Activated naive CD8-positive, alpha-beta T cell treated with anti-CD3 and anti-CD28 coated beads for 36 hours (primary cell): ENCODE measurements at places on chromosomes 13 and 19. TPM values are rescaled to one million over a fixed set of nuclear protein-coding genes. Genes with fewer than 3 reads are reported as not detected.

GRCh38 chr19:13149628-13150186 lies 468 bp downstream of the STX10 start:
- peaks cover 22% of the 10 kb centered on the region for H3K4me1 ChIP-seq
- H3K27ac ChIP-seq: peak overlapping the region; percentile 98
- H3K27me3 ChIP-seq: peaks cover 13% of the 10 kb centered on the region

DNA sequence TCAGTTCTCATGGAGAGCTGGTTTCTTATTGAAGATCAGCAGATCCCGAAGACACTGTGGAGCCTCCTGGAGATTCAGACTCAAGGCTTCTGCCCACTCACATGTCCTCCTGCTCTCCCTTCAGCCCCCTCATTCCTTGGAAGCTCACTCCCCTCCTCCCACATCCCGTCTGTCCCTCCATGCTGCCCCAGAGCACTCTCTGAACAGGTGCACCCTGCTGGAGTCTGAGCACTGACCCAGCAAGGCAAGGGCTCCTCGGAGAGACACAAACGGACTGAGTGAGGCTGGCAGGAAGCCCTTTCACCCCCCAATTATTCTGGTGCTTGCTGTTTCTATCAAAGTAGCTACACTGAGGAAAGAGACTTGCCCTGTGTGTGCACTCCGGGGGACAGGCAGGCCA lies 374.0 kb downstream of the UQCRFS1 start:
- no peak overlapping the region for H3K27ac ChIP-seq
- H3K27me3 ChIP-seq: no peaks in the 10 kb centered on the region
- no peaks in the 10 kb centered on the region for H3K36me3 ChIP-seq
- no peak overlapping the region for H3K4me3 ChIP-seq
- no peaks in the 10 kb centered on the region for H3K4me1 ChIP-seq

DNA sequence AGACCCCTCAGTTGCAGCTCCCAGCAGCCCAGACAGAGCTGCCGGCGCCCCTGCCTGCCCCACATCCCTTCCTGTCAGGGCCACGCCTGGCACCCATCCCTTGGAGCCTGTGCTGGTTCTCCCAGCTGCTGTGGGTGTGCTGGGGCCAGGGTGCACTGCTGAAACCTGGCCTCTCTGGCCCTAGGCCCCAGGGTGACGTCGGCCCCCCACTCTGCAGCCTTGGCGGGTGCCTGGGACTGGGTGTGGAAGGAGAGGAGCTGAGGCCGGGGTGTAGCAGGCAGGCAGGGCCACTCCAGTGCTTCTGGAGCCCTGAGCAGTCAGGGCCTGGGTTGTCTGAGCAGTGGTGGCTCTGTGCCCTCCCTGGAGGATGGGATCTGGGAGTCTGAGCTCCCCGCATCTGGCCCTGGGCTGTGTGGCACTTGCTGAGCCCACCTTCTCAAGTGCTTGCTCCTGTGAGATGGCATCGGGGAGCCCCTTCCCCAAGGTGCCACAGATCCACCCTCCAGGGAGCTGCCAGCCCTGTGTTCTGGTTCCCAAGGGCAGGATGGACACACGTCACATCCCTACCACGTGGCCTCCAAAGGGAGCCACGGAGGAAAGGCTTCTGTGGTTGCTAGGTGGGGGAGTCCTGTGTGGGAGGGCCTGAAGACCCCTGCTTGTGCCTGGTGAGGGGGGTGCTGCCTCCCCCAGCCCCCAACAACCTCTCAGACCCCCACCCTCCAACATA lies 5.2 kb downstream of the PLEKHJ1 start:
- H3K4me1 ChIP-seq: peaks cover 20% of the 10 kb centered on the region
- no peak for DNase-seq
- H3K27ac ChIP-seq: no peak overlapping the region
- H3K36me3 ChIP-seq: peaks cover 17% of the 10 kb centered on the region
- no peak overlapping the region for H3K4me3 ChIP-seq
- H3K27me3 ChIP-seq: no peaks in the 10 kb centered on the region

- DNase-seq: no peak
- H3K27ac ChIP-seq: no peak overlapping the region
- peaks cover 5% of the 10 kb centered on the region for H3K4me1 ChIP-seq
- H3K27me3 ChIP-seq: no peaks in the 10 kb centered on the region
- no peak overlapping the region for H3K4me3 ChIP-seq
- H3K36me3 ChIP-seq: peaks cover 10% of the 10 kb centered on the region
Measured at GRCh38 chr19:6728346-6728745, 7.9 kb upstream of the C3 start.

- H3K36me3 ChIP-seq: peaks cover 31% of the 10 kb centered on the region
- peaks cover under 1% of the 10 kb centered on the region for H3K4me1 ChIP-seq
- no peaks in the 10 kb centered on the region for H3K27me3 ChIP-seq
- no peak overlapping the region for H3K27ac ChIP-seq
Measured at GRCh38 chr19:35729763-35730162, 12.0 kb downstream of the KMT2B start.

DNA sequence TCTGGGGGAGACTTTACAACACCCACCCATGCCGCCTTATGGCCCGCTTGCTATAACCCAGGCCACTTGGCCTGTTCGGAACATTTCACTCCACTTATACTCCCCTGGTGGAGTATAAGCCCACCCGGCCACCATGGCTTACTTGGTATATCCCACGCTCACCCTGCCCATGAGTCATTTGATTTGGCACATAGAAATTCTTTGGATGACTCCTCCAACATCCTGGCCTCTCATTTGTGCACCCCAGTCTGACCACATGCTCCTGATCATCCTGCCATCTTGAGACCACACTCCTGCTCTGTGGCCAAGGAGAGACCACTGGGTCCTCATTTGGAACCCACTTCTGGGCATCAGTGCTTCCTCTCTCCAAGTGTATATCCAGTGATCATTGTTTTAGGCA lies 5.2 kb downstream of the SPACA6 start:
- no peaks in the 10 kb centered on the region for H3K36me3 ChIP-seq
- H3K4me1 ChIP-seq: peaks cover 11% of the 10 kb centered on the region
- H3K27ac ChIP-seq: no peak overlapping the region
- no peak for DNase-seq
- H3K27me3 ChIP-seq: peaks cover 8% of the 10 kb centered on the region

GRCh38 chr19:10045371-10045770 lies 32.1 kb downstream of the RDH8 start:
- peaks cover 19% of the 10 kb centered on the region for H3K27me3 ChIP-seq
- peaks cover 11% of the 10 kb centered on the region for H3K36me3 ChIP-seq
- no peak overlapping the region for H3K27ac ChIP-seq
- no peaks in the 10 kb centered on the region for H3K4me1 ChIP-seq
- no peak for DNase-seq

GRCh38 chr13:77786695-77787287 lies 89.3 kb downstream of the SLAIN1 start:
- peaks cover 12% of the 10 kb centered on the region for H3K36me3 ChIP-seq
- no peak for DNase-seq
- peaks cover 12% of the 10 kb centered on the region for H3K27me3 ChIP-seq
- H3K4me3 ChIP-seq: no peak overlapping the region
- no peak overlapping the region for H3K27ac ChIP-seq

DNA sequence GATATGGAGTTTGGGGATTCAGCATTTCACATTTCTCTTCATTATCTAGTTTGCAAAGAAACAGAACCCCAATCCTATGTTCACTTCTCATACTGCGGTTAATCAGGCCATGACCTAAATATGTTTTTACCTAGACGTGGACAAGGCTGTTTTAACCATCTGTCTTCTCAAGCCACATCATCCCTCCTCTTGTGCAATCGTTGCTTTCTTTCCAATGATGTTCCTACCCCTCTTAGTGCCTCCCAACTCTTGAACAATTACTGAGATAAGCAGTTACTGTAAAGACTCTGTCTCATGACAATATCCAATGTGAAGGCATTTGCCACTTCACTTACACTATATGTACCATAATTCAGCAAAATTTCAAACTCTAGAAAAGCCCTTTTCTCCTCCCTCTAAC lies 406.2 kb downstream of the LIG4 start:
- H3K27me3 ChIP-seq: no peaks in the 10 kb centered on the region
- no peak overlapping the region for H3K4me3 ChIP-seq
- H3K27ac ChIP-seq: no peak overlapping the region
- no peak for DNase-seq
- H3K4me1 ChIP-seq: no peaks in the 10 kb centered on the region

- H3K36me3 ChIP-seq: peaks cover 35% of the 10 kb centered on the region
- peak overlapping the region; percentile 95 for H3K27ac ChIP-seq
- H3K4me1 ChIP-seq: peaks cover 47% of the 10 kb centered on the region
- peak; percentile 70 for DNase-seq
- peaks cover under 1% of the 10 kb centered on the region for H3K27me3 ChIP-seq
Measured at GRCh38 chr19:1408300-1409203, 1.2 kb downstream of the DAZAP1 start.

DNA sequence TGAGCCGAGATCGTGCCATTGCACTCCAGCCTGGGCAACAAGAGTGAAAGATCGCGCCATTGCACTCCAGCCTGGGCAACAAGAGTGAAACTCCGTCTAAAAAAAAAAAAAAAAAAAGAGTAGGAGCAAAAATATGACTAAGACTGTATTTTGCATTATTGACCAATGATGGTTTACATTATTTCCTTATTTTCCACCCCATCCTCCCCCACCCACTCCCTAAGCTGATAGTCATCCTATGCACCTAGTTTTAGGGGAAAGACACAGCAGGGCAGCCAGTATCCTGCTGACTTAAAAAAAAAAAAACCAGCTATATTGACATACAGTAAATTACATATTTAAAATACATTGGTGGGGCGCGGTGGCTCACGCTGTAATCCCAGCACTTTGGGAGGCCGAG lies 25.1 kb downstream of the VAV1 start:
- H3K27ac ChIP-seq: peak overlapping the region; percentile 16
- H3K4me1 ChIP-seq: peaks cover 70% of the 10 kb centered on the region

GRCh38 chr19:43331435-43332010 lies 22.0 kb upstream of the CD177 start:
- H3K27me3 ChIP-seq: no peaks in the 10 kb centered on the region
- H3K4me3 ChIP-seq: no peak overlapping the region
- H3K4me1 ChIP-seq: no peaks in the 10 kb centered on the region
- no peaks in the 10 kb centered on the region for H3K36me3 ChIP-seq

KMT5C gene
- total RNA-seq: 15.4 TPM

PSG7 gene
- not detected for total RNA-seq

ZNF682 gene
- total RNA-seq: 12.2 TPM

TUBA3C gene
- not detected for total RNA-seq

FSD1 gene
- 21.3 TPM for total RNA-seq

PTOV1 gene
- 73.9 TPM for total RNA-seq

CCL25 gene
- 0.30 TPM for total RNA-seq
